ENCODE measurements at places on chromosomes 12 and 14.

- no peaks in the 10 kb centered on the region for H3K27me3 ChIP-seq
- H3K27ac ChIP-seq = no peak overlapping the region
- H3K4me1 ChIP-seq = peaks cover 42% of the 10 kb centered on the region
These were observed 11.2 kb downstream of the OSBPL8 start for GRCh38 chr12:76548222-76548837.

DNA sequence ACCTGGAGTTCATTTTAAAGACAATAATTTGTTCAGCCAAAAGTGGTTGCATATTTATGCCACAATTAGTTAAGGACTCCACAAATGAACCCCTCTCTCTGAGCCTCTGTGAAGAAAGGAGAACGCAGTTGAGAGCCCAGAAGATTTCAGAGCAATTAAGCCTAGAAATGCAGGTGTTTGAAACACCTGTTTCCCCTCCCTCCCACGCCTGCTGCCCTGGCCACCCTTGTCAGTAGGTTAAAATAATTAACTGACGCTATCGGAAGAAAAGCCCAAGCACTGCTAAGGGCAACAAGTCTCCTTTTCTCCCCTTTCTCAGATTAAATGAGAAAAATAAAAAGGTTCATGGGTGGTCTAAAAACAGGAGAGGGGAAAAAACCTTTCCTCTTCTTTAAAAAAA lies 99.2 kb downstream of the PPM1A start:
- no peak overlapping the region for H3K4me3 ChIP-seq
- H3K27ac ChIP-seq = no peak overlapping the region
- peak; percentile 34 for DNase-seq
- peaks cover 32% of the 10 kb centered on the region for H3K27me3 ChIP-seq
- H3K36me3 ChIP-seq = no peaks in the 10 kb centered on the region
- H3K4me1 ChIP-seq = peaks cover 2% of the 10 kb centered on the region

- peak; percentile 89 for DNase-seq
- H3K4me3 ChIP-seq = peak overlapping the region; percentile 83
- H3K4me1 ChIP-seq = peaks cover 36% of the 10 kb centered on the region
- peak overlapping the region; percentile 93 for H3K27ac ChIP-seq
- H3K27me3 ChIP-seq = peaks cover 8% of the 10 kb centered on the region
These were observed 2.8 kb upstream of the AAAS start for GRCh38 chr12:53324113-53324778.

GRCh38 chr12:20602641-20603391 lies 92.3 kb upstream of the SLCO1C1 start:
- no peak for DNase-seq
- no peak overlapping the region for H3K4me3 ChIP-seq
- no peaks in the 10 kb centered on the region for H3K4me1 ChIP-seq
- no peaks in the 10 kb centered on the region for H3K36me3 ChIP-seq
